LoVo (cell line): ENCODE measurements at places on chromosomes 11 and 22.
A peak's percentile ranks its signal among the peaks of the same experiment; 100 is the strongest.

DNA sequence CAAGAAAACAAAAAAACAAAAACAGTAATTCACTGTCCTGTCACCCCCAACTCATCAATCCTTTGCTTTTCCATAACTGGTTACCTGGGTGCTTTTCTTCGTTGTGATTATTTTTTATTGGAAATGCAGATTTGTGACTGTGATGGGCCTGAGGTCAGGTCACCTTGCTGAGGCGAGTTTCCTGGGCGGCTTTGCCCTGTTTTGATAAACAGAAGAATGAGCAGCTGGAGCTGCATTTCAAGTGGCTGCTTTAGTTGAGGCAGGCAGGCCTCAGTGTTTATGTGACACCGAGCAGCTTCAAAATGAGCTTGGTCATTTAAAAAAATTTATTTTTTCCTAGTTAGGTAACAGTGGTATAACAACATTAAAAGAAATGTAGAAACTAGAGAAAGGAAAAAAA, 22.2 kb downstream of the PTPRJ start:
- DNase-seq: no peak

DNA sequence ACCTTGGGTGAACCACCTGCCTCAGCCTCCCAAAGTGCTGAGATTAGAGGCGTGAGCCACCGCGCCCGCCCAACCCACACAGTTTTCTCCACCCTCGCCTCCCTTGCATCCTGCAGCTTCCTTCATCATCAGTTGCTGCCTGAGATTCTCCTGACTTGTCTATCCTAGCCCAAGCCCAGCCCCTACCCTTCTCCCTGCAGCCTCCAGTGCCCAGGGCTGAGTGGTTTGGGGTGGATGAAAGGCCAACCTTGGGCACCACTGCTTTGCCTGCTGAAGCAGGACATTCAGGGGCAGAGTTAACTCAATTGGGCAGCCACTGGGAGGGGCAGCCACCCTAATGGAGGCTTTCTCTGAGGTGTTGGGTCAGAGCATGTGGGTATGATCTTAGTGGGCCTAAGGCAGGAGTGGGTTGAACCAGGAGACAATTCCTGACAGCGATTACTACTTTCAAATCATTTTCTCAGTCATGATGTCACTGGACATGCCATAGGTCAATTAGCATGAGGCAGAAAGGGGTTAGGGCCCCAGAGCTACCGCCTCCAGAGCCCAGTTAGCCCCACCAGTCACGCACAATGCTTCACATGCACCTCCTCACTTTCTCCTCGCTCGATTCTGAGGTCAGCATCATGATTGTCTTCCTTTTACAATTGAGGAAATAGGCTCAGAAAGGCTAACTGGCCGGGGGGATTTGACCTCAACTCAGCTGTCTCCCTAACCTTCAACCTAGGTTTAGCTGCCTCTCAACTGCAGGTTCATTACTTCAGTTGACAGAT, 1.0 kb upstream of the FKBP2 start:
- no peak for DNase-seq

DNA sequence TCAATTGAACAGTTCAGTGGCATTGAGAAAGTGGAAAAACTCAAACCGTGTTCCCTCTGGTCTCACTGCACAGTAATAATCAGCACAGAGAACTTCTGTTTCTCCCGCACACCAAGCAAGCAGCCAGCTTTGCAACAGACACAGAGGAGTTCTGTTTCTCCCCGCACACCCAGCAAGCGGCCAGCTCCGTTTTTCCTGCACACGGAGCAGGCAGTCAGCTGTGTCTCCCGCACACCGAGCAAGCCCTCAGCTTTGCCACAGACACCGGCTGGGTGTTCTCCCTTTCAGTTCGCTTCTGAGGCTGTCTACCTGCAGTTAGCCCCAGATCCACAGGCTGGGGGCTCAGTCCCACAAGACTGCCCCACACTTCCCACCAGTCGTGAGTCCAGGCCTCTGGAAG, 9.9 kb upstream of the TALDO1 start:
- DNase-seq: no peak

- DNase-seq: no peak
These were observed 472.2 kb downstream of the SOX6 start for GRCh38 chr11:15884141-15884540.

GRCh38 chr22:23984430-23984829, 4.5 kb downstream of the GSTT2 start:
- peak; percentile 26 for DNase-seq

DNA sequence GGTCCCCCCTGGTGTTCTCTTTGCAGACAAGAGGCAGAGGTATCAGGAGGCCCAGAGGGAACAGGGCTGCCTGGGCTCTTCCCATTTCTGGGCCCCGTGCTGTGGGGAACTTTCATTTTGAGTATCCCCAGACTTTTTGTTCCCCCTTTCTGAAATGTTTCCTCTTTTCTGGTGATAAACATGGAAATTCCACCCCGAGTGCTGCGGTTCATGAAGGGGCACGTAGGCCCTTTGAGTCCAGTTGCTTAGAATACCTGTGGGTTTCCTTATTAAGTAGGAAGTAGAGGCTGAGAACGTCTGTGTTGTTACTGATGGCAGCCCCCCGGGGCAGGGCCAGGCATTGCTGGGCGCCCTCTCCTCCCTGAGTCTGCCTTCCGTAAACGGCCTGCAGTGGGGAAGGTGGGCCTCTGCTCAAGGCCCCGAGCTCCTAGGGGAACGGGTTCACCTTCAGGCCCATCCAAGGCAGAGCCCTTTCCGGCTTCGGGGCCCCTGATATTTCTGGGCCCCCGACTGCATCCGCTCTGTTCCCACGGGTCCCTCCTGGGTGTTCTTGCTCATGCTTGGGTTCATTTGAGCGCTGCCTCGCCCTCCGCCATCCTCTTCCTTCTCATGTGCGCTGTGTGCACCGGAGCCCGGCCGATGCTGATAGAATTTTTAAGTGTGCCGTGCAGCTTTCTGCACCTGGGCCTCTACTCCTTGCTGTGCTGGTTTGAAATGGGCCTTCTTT, 12.0 kb downstream of the TBC1D22A start:
- DNase-seq: no peak

- peak; percentile 16 for DNase-seq
These were observed 714.7 kb upstream of the TENM4 start for GRCh38 chr11:80155412-80156017.

DNA sequence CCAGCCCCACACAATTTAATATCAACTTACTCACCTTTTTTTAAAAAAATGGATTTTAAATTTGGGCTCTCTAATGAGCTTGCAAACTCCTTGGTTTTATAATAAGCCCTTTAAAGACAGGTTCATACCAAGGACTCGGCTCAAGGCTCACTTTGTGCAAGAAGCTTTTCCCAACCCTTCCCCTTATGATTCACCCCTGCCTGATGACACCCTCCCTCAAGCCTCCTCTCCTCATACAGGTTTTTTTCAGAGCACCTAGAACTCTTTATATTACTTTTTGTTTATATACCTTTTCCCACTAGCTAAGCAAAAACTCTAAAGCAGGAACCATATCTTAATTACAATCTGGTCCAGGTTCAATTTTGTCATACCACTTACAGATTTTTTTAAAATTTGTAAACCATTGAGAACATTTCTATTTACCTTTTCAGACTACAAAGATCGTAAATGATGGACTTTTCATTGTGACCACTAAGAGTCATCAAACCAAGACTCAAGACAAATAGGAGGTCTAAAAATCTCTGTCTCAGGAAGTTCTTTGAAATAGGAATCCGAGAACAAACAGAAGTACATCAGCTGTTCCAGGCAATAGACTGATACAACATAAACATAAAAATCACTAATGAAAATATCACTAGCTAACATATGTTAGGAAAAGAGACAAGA, 13.1 kb upstream of the EXPH5 start:
- DNase-seq: peak; percentile 51

DNA sequence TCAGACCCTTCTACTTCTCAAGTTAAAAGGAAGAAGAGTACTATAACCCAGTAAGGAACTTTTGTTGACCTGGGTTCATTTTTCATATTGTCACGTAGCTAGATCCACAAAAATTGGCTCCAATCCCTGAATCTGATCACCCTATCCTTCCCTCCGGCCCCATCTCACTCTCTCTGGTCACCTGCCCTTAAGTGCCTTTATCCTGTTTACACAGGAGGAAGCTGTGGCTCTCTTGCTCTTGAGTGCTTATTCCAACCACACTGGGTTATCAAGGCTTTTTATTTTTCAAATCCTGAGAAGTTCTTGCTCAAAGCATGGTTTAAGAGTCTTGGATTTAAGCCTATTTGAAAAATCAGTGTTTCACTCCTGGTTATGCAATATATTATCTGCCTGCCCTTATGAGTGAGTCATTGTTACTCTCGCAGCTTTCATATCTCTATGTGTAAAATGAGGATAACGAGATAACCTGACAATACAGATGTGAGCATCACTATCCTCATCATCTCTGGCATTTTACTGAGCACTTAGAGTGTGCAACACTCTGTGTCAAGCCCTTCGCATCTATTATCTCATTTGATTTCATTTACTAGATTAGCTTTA, 293.9 kb downstream of the GUCY1A2 start:
- DNase-seq: no peak

DNA sequence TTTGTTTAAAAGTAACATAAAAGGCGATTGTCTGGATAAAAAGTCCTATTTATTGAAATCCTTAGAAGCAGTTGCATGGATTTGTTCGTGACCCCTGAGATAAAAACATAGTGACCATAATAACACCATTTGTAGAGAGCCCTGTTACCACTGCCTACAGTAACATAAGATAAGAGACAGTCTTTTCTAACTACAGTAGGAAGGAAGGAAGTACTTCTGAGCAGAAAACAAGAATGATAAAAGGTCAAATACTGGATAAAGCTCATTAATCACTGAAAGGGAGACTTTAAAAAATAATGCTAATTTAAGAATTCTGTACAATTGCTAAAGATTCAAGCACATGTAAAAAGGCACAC, 47.1 kb upstream of the SOX6 start:
- no peak for DNase-seq
